ENCODE measurements at places on chromosomes 3 and 15. TPM values are rescaled to one million over a fixed set of nuclear protein-coding genes. Genes with fewer than 3 reads are reported as not detected.
A peak's percentile ranks its signal among the peaks of the same experiment; 100 is the strongest.

- H3K4me3 ChIP-seq: no peak overlapping the region
- no peak for DNase-seq
- H3K36me3 ChIP-seq: no peaks in the 10 kb centered on the region
- H3K27ac ChIP-seq: no peak overlapping the region
- no peaks in the 10 kb centered on the region for H3K4me1 ChIP-seq
- H3K27me3 ChIP-seq: peaks cover 53% of the 10 kb centered on the region
These were observed 327.4 kb upstream of the LRRFIP2 start for GRCh38 chr3:37501571-37502313.

GRCh38 chr3:182829761-182830405, 36.6 kb downstream of the ATP11B start:
- peaks cover 49% of the 10 kb centered on the region for H3K36me3 ChIP-seq
- no peak overlapping the region for H3K4me3 ChIP-seq
- H3K27me3 ChIP-seq: no peaks in the 10 kb centered on the region
- no peaks in the 10 kb centered on the region for H3K4me1 ChIP-seq

- H3K4me3 ChIP-seq: no peak overlapping the region
- H3K36me3 ChIP-seq: no peaks in the 10 kb centered on the region
- no peak overlapping the region for H3K27ac ChIP-seq
- DNase-seq: no peak
- H3K4me1 ChIP-seq: no peaks in the 10 kb centered on the region
These were observed 746.4 kb upstream of the NR2F2 start for GRCh38 chr15:95584088-95584487.

GRCh38 chr3:12286504-12286903, 2.4 kb upstream of the PPARG start:
- H3K4me3 ChIP-seq: no peak overlapping the region
- H3K4me1 ChIP-seq: no peaks in the 10 kb centered on the region
- no peaks in the 10 kb centered on the region for H3K36me3 ChIP-seq
- no peak for DNase-seq

DNA sequence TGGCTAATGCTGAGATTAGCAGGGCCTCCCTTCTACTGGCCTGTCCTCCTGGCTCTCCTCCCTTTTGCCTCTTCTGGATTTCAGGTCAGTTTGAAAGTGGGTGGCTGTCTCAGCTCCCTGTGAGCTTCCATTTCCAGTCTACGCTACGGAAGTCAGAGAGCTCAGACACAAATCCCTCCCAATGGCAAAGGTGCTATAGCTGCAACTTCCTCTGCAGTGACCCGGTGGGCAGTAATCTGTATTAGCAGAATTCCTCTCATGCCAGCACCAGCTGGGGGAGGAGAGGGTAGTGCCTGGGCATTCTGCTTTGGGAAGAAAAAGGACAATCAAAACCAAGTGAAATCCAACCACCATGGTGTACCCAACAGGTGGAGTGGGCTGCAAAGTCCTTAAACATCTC, 171.4 kb downstream of the STT3B start:
- H3K4me3 ChIP-seq: no peak overlapping the region
- no peaks in the 10 kb centered on the region for H3K36me3 ChIP-seq
- no peaks in the 10 kb centered on the region for H3K27me3 ChIP-seq
- no peak for DNase-seq
- no peaks in the 10 kb centered on the region for H3K4me1 ChIP-seq
- H3K27ac ChIP-seq: no peak overlapping the region

GRCh38 chr3:111541391-111541790, 606 bp upstream of the CD96 start:
- H3K4me1 ChIP-seq: no peaks in the 10 kb centered on the region
- H3K27ac ChIP-seq: no peak overlapping the region
- H3K4me3 ChIP-seq: no peak overlapping the region
- no peaks in the 10 kb centered on the region for H3K36me3 ChIP-seq
- DNase-seq: no peak

DNA sequence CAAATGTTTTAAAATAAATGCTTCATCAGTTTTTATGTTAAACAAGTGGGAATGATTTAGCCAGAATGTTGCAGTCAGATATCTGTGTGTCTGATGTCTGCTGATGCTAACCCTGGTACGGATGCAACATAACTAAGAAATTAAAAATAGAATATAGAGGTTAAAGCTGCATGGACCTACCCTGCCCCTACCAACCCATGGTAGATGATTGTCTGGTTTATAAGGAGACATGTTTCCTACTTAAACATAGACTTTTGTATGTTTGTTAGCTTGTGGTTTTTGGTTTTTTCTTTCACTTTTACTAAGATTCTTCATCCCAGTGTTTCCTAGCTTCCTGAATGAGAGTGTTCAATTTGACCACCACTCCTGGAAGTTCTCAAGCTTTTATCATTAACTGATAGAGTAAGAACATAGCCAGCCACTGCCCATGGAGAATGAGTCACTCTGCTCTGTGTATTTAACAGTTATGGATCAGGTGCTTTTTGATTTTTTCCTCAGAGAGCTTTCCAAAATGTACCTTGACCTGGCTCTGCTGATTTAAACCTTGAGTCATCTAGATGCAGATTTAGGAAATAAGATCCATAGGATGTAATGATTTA, 70.7 kb upstream of the VEPH1 start:
- H3K27me3 ChIP-seq: no peaks in the 10 kb centered on the region
- no peak for DNase-seq
- no peak overlapping the region for H3K4me3 ChIP-seq
- no peak overlapping the region for H3K27ac ChIP-seq
- no peaks in the 10 kb centered on the region for H3K4me1 ChIP-seq

GRCh38 chr15:48643206-48643605, 2.3 kb downstream of the FBN1 start:
- H3K36me3 ChIP-seq: no peaks in the 10 kb centered on the region
- H3K27ac ChIP-seq: no peak overlapping the region
- no peaks in the 10 kb centered on the region for H3K27me3 ChIP-seq
- DNase-seq: no peak
- H3K4me1 ChIP-seq: no peaks in the 10 kb centered on the region
- H3K4me3 ChIP-seq: no peak overlapping the region

- peaks cover 23% of the 10 kb centered on the region for H3K4me1 ChIP-seq
- peak overlapping the region; percentile 86 for H3K27ac ChIP-seq
- DNase-seq: peak; percentile 47
- H3K4me3 ChIP-seq: peak overlapping the region; percentile 78
- H3K27me3 ChIP-seq: no peaks in the 10 kb centered on the region
These were observed 545 bp upstream of the RFX7 start for GRCh38 chr15:56244038-56244810.

DNA sequence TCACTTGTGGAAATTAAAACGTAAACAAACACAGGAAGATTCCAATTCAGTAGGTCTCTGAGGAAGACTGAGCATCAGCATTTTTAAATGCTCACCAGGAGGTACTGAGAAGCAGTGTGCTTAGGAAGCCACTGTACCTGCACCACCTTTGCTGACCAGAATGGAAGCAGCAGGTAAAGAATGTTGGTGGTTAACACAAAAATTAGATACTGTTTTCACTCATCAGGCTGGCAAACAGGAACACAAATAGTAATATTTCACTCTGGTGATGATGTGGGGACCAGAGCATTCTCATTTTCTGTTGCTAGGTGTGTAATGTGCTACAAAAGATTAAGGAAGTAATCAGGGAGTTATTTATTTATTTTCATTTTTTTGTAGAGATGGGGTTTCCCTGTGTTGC, 29.9 kb upstream of the GHSR start:
- H3K36me3 ChIP-seq: no peaks in the 10 kb centered on the region
- H3K27me3 ChIP-seq: no peaks in the 10 kb centered on the region
- no peak overlapping the region for H3K27ac ChIP-seq
- H3K4me3 ChIP-seq: no peak overlapping the region

GRCh38 chr15:38128921-38129320, 123.7 kb upstream of the SPRED1 start:
- H3K27me3 ChIP-seq: no peaks in the 10 kb centered on the region
- no peak for DNase-seq
- H3K4me1 ChIP-seq: no peaks in the 10 kb centered on the region

GRCh38 chr3:28690176-28690575, 341.6 kb upstream of the AZI2 start:
- no peaks in the 10 kb centered on the region for H3K27me3 ChIP-seq
- no peak overlapping the region for H3K4me3 ChIP-seq
- no peak for DNase-seq
- no peaks in the 10 kb centered on the region for H3K36me3 ChIP-seq
- no peaks in the 10 kb centered on the region for H3K4me1 ChIP-seq
- no peak overlapping the region for H3K27ac ChIP-seq

GRCh38 chr3:158532099-158532734, 38.8 kb upstream of the MLF1 start:
- no peaks in the 10 kb centered on the region for H3K36me3 ChIP-seq
- no peaks in the 10 kb centered on the region for H3K27me3 ChIP-seq
- no peak overlapping the region for H3K27ac ChIP-seq
- peak; percentile 20 for DNase-seq
- no peak overlapping the region for H3K4me3 ChIP-seq

DNA sequence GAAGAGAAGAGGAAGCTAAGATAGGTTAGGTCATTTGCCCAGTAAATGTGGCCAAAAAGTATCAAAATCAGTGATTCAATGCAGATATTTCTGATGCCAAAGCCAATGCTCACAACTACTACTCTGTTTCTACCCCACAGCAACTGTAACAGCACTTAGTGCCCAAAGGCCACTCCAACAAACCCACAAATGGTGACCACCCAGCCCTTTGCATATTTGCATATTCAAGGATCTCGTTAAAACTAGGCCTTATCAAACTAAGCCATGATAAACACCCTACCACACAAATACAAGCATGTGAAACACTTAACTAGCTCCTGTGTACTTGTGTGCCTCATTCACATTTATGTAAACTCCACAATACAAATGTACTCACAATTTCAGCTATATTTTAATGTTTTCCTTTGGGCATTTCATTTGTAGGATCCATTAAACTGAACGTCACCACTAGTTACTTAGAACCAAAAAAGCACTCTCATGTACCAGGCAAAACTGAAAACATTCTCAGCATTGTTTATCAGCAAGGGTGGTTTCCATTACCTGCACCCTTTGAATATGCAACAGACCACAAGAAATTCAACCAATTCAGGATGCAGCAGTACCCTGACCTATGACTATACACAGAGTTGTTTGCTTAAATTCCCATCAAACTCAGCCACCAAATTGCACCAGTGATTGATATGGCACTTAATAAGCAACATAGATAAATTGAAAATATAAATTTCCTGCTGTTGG, 111.2 kb upstream of the STT3B start:
- H3K4me3 ChIP-seq: no peak overlapping the region
- H3K36me3 ChIP-seq: no peaks in the 10 kb centered on the region
- DNase-seq: no peak
- peaks cover 21% of the 10 kb centered on the region for H3K4me1 ChIP-seq
- no peaks in the 10 kb centered on the region for H3K27me3 ChIP-seq
- H3K27ac ChIP-seq: no peak overlapping the region

IL20RB gene
- total RNA-seq: 4.6 TPM

APOD gene
- 0.33 TPM for total RNA-seq

CA12 gene
- 0.09 TPM for total RNA-seq

NEO1 gene
- 0.64 TPM for total RNA-seq

SOX14 gene
- total RNA-seq: not detected

AMIGO3 gene
- total RNA-seq: 0.18 TPM

FOXL2 gene
- total RNA-seq: 21.4 TPM

ALPK3 gene
- 0.13 TPM for total RNA-seq

ZNF80 gene
- not detected for total RNA-seq

All from K562 (cell line).